ENCODE measurements at places on chromosomes 6 and 20.
A peak's percentile ranks its signal among the peaks of the same experiment; 100 is the strongest.

GRCh38 chr6:71481801-71482200 lies 193.2 kb downstream of the OGFRL1 start:
- DNase-seq, result no peak

DNA sequence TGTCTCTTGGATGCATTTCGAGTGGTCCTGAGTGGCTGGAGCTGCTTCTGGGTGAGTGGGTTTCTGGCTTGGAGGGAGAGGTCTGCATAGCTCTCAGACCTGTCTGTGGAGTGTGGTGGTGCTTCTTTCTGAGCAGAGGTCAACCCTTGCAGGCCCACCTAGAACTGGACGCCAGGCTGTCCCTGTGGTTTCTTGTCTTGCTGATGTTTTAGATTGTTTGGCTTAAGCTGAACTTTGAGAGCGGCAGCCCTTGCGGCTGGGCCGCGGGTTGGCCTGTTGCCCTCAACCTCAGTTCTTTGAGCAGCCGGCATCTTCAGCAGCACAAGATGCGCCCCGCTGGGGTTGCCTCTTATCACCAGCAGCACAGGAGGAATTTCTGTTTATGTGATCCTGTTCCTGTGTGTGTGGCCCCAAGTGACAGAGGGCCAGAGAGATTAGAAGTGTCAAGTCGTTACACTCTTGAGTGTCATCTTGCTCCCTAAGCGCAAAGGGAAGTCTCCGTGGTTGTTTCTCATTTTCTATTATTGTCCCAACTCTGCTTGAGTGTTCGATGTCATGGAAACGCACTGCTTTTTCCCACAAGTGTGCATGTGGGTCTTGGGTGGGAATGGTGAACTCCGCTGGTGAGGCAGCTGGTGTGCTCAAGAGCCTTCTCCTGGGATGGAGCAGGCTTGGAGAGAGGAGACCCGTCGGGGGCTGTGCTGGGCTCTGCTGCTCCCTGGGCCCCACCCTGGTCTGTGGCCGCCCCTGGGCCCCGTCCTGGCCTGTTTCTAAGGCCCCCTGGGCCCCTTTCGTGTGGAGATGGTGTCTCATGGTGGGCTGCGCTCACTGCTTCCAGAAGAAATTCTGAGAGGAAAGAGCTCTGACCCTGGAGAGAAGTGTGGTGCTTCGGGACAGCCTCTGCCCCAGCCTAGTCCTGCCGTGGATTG lies 20.1 kb upstream of the SLC22A1 start:
- no peak for DNase-seq

DNA sequence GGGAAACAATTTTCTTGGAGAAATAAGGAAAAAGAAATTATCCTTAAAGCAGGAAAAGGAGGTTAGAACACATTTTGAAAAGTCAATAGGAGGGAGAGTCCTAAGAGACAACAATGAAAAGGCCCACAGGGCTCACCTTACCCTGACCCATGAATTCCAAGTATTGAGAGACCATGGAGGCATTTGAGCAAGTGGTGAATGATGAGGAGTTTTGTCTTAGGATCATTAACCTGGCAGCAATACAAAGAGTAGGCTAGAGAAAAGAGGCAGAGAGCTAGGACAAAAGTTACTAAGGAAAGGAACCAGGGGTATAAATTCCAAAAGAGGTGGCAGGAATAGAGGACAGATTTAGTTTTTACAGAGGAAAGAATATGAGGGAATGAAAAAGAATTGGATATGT lies 44.7 kb downstream of the PACRG start:
- DNase-seq, result no peak

GRCh38 chr6:40419946-40420728 lies 167.0 kb downstream of the LRFN2 start:
- no peak for DNase-seq

- peak; percentile 66 for DNase-seq
These were observed 35.2 kb upstream of the MDFI start for GRCh38 chr6:41602864-41603608.
